Activated naive CD4-positive, alpha-beta T cell (primary cell): ENCODE measurements at places on chromosomes 6 and 20.

GRCh38 chr20:44110816-44111568, 76.0 kb downstream of the JPH2 start:
- no peak for DNase-seq

GRCh38 chr6:17740559-17741220, 34.0 kb upstream of the NUP153 start:
- DNase-seq, result no peak

GRCh38 chr6:107624541-107624940, 134.6 kb downstream of the SOBP start:
- no peak for DNase-seq

DNA sequence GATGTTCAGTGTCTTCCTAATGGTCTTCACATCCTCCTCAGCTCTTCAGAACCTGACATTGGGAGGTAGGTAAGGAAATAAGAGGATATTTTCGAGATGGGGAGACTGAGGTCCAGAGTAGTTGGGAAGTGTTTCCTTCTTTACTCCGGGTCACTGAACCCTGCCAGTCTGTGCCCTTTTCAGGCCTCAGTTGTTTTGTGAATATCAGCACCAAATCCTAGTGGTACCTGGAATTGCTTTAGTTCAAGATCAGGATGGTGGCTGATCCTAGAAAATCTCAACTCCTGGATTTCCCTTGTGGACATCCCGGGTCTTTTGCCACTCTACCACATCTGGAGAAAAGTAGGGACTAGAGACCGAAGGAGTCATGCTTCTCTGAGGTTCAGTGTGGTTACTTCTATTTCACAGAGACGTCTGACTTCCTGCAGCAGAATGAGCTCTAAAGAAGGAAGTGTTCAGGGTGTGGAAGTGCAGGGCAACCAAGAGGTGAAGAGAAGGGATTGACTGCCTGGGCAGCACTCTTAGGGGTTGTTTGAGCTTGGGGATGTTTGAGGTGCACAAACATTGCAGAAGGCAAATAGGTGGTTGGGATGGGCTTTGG, 995 bp downstream of the STK4 start:
- DNase-seq, result no peak

DNA sequence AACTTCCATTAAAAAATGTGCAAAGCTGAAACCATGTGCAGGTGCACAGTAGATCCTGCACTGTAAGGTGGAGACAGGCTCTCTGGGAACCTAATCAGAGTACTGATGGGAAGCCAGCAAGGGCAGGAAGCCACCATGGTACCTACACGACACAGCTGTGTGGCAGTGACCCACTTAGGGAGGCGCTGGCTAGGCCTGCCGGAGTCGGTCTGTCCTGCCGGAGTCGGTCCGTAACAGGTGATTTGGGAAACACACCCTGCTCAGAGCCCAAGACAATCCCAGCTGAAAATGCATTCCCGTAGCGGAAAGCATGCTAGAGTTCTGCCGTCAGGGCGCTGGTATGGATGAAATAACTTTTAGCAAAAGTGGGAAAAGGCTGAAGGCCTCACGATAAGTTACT, 17.2 kb downstream of the TXNDC5 start:
- DNase-seq, result no peak

DNA sequence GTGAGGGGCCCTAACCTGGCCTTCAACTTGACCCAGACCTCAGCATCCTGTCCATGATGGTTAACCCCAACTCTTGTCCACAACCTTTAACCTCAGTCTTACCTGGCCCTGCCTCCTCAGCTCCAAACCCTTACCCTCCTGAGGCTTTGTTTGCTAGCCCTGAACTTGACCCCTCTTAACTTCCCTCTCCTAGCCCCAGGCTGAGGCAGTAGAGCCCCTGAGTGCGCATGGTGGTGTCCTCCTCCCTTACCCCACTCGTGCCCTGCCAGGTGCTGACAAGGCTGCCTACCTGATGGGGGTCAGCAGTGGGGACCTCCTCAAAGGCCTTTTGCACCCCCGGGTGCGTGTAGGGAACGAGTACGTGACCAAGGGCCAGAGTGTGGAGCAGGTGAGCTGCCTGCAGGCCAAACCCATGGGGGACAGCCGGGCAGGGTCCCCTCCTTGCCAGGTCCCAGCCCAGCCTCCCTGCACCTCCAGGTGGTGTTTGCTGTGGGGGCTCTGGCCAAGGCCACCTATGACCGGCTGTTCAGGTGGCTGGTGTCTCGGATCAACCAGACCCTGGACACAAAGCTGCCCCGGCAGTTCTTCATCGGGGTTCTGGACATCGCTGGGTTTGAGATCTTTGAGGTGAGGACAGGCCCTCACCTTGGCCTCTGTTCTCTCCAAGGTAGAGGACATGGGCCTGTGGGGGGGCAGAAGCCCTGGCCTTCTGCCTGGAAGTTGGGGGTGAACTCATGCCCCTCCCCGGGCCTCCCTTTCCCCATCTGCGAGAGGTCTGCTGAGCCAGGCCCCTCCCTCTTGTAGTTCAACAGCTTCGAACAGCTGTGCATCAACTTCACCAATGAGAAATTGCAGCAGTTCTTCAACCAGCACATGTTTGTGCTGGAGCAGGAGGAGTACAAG, 31.9 kb downstream of the MYH7B start:
- DNase-seq, result no peak

DNA sequence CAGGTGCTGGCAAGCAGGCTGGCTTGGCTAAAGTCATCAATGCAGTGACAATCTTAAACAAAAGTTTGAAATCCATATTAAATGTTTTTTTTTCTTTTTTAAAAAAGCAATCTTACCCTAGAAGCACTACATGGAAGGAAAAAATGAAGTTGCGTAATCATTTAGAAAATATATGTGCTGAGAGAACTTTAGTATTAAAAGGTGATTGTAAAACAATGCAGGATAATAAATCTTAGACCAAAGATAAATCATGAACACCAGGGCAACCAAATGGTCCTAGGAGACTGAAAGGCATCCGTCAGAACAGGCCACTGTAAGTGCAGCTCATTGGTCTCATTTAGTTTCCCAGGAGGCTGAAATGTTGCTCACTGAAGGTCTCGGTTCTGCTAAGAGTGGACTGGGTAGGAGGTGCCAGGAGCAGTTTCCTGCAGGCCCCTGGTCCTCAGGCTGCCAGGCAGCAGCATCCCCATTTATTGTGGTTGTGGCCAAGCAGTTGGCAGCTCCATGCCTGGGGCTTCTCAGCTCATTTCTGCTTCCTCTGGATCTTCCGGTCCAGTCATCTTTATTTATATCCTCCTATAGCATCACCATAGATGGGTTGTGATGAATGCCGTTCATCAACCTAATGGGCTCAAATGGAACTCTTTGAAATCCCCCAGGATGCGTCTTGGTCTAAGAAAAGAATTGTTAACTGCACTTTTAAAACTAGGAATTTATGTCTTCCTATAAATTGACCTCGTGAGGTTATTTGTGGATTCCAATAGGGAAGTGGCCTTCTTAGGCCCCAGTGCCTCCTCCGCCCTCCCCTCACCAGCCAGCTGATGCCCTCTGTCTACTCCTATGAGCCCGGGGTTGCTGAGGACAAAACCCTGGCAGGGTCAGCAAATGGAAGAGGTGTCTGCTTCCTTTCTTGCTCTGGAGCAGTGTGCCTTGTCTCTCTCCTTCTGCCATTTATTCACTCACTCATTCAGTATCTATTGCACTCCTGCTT, 269.0 kb downstream of the UST start:
- no peak for DNase-seq

DNA sequence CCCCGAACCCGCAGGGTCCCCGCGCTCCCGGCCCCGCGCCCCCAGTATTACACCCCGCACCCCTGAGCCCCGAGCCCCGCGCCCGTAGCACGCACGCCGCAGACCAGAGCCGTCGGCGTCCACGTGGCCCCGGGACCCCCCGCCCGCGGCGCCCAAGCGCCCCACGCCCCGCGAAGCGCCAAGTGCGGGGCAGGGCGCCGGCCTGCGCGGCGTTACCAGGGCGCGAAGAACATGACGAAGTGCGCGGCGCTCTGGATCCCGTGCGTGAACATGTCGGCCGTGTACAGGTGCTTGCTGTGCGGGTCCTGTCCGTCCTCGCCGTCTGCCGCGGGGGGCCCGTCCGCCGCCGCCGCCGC, 312 bp downstream of the TXNDC5 start:
- DNase-seq, result no peak

DNA sequence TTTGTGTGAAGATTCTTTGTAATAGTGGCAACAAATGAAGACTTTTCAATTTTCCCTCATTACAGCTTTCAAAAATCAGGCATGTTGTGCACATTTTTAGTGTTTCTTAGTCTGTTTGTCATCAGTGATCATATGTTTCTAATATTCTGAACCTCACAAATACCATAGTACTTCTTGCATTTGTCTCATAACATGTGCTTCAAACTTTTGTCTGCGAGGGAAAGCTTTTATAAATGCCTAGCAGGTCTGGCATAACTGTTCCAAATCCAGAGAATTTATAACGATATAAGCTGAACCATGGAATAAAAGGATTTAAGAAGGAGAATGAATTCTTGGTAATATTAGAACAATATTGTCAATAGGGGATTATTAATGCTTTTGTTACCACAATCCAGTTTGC, 670.2 kb downstream of the RFPL4B start:
- DNase-seq, result no peak

GRCh38 chr6:125913864-125914351, 42.7 kb upstream of the HINT3 start:
- DNase-seq, result no peak

- peak; percentile 17 for DNase-seq
These were observed 3.4 kb upstream of the BHLHE23 start for GRCh38 chr20:63009988-63010769.

- DNase-seq, result no peak
These were observed 73.0 kb downstream of the SLX4IP start for GRCh38 chr20:10508060-10508459.

DNA sequence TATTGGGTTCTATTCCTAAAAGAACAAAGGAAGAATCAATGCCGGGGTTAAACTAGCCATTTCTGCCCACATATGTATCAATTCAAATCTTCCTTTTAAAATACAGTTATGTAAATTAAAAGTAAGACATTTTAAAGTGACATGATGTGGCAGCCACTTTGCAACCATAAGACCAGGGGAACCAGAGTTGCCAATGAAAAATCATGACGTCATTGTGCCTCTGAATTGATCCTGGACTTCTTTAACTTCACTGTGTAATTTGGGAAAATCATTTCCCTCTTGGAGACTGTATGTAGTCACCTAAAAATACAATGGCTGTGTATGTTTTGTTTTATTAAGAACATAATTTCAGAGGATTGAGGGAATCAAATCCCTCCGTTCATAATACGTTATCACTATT, 42.2 kb downstream of the SLC13A3 start:
- DNase-seq, result no peak

DNA sequence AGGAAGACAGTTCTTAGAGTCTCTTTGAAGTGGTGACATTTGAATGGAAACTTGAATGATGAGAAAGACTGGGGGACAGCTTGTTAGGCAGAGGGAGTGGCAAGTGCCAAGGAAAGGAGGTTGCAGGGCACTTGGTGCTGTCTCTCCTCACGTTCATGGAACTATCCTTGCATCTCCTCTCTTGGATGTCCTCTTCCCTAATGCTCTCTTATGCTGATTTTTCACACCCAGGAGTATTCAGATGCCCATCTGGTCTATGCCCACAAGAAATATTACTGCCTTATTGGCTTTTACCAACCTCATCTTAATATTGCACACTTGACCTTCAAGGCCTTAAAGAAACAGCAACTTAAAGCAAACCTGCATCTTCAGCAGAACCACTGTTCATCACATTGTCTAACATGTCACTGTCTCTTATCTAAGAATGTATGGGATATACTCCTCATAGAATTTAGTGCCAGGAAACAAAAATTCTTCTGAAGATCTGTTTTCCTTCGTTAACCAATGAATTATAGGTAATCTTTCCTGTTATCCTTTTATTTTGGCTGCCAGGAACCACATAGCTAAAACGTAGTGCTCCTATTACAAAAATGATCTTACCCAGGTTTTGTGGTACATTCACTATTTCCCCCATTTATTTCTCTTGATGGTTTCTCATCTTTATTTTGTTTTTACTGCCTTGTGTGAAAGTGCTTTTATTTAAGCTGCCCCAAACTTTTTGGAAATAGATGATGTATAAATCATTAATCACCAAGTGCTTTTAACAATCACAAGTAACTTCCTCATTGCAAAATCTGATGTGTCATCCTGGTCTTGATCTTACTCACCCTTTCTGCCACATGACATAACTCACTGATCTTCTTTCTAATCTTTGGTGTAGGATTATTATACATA, 12.8 kb downstream of the RGS17 start:
- DNase-seq, result no peak

GRCh38 chr6:93376026-93376540, 43.3 kb downstream of the EPHA7 start:
- DNase-seq, result no peak

- peak; percentile 52 for DNase-seq
These were observed 258.6 kb downstream of the ADGB start for GRCh38 chr6:146857180-146857979.

DNA sequence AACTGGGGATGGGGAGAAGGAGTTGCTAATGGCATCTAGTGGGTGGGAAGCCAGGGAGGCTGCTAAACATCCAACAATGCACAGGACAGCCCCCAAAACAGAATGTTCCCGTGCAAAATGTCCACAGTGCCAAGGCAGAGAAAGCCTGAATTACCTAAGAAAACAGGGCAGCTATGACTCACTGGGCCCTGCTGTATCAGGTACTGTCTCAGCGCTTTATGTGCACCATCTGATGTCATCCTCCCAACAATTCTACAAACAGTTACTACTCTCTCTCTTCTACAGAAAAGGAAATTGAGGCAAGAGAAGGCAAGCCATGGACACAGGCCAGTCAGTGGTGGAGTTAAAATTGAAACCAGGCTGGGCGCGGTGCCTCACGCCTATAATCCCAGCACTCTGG, 3.1 kb downstream of the YTHDF1 start:
- DNase-seq, result no peak

DNA sequence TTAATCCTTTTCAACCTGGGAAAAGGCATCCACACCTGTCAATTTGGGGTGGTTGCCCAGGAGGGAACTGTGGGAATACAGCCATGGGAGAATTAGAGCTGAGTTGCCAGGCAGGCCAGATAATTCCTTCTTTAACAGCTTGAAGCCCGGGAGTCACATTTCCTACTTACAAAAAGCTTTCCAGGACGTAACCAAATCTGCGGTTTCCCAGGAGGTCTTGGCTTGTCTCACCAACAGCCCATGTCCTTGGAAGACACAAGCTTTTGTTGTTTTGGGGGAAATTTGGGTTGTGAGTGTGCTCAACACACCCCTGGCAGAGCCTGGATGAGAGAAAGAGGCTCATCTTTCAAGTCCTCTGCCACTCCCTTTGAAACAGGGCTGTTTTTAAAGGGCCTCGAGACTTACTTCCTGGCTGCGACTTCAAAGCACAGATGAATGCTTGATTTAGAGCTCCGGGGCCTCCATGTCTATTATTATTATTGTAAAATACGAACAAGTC, 465.9 kb upstream of the BTBD3 start:
- DNase-seq, result no peak
